CD4-positive, alpha-beta T cell (primary cell): ENCODE measurements at places on chromosomes 16 and 17. TPM values are rescaled to one million over a fixed set of nuclear protein-coding genes. Genes with fewer than 3 reads are reported as not detected.

The YWHAE gene
- total RNA-seq = 133 TPM

The RNF222 gene
- 1.2 TPM for total RNA-seq

The RAMP2 gene
- not detected for total RNA-seq

The TBC1D3D gene
- 8.0 TPM for total RNA-seq

The KDM8 gene
- total RNA-seq = 17.3 TPM

The ZNF48 gene
- 3.5 TPM for total RNA-seq

GRCh38 chr17:80122926-80123505 lies 21.6 kb downstream of the GAA start:
- no peak for DNase-seq

DNA sequence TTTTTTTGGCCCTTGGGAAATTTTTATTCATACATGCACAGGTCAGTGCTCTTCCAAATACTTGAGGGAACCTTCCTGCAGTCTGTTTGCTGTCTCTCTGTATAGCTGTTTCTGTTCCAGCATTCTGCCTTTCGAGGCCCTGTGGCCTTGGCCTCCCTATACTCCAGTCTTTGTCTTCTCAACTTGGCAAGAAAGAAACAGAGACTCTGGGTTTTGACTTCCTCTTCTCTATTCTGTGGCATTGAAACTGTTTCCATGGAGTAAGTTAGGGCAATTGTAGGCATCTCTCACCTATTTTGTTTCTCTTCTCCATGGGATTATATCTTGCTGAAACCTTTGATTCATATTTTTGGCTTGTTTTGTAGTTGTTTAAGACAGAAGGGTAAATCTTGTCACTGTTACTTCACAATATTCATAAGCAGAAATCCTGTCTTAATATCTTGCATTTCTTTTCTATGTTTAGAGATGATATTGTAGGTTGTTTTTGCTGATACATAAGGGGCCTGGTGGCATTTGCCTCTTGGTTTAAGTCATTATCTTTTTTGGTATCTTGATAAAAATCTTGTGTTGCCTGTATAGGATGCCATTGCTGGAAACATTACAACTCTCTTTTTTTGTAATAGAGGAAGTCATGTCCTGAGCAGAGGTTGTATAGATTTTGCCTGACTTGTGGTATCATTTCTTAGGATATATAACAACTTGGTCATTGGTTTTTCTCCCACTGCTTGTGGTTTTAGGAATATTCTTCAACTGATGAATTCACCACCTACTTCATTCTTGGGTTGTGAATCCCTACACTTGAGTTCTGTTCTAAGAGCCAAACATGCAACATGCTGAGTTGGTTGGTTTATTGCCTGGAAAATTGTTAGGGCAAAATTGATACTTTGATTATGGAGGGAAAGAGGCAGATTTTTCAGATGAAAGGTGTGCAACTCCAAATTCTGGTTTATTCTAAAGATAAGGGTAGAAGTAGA lies 168.6 kb downstream of the FTO start:
- no peak for DNase-seq

DNA sequence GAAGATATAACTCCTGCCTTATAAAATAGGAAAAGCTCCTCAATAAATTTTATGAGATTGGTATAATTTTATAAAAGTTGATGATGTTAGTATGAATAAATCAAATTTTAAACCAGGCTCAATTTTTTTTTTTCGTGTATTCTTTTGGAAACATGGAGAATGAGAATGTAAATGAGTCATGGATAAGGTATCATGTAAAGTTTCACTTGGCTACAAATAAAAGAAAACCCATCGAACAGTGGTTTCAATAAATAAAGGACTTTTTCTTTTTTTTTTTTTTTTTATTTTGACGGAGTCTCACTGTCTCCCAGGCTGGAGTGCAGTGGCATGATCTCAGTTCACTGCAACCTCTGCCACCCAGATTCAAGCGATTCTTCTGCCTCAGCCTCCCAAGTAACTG lies 67.3 kb downstream of the PHKB start:
- DNase-seq = no peak

GRCh38 chr17:44134752-44135568 lies 6.8 kb upstream of the HROB start:
- no peak for DNase-seq

- DNase-seq = no peak
Measured at GRCh38 chr16:129075-129474, 9.4 kb downstream of the NPRL3 start.

- no peak for DNase-seq
Measured at GRCh38 chr16:35510701-35511100, 2051.3 kb downstream of the TP53TG3F start.

DNA sequence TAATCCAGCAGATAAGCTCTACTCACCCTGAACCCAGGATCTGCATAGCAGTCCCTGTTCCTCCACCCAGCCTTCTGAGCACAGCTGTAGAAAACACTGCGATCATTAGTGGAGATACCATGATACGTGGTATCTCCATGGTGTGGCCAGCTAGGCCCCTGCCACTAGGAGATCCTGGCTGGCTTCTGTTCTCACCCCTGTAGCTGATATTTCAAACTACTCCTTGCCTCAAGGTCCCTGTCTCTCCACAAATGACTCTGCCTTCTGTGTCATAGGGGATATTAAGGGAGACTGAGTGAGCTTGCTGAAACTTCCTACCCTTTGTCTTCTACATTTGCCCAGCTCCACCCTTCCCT lies 44.3 kb downstream of the ERN1 start:
- no peak for DNase-seq

DNA sequence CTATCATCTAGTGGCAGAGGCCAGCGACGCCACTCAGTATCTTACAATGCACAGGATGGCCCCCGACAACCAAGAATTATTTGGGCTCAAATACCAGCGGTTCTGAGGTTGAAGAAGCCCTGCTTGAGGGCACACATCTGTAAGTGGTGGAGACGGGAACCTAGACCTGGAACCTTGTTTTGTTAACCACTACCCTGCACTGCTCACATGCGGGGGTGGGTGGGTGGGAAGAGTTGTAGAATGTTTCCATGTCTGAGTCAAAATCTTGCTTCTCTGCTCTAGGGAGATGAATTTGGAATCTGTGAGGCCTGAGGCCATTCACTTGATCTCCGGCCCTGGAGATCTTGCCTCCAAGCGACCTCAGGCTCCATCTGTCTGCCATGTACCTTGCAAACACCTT lies 44.1 kb downstream of the ABCC1 start:
- DNase-seq = no peak

DNA sequence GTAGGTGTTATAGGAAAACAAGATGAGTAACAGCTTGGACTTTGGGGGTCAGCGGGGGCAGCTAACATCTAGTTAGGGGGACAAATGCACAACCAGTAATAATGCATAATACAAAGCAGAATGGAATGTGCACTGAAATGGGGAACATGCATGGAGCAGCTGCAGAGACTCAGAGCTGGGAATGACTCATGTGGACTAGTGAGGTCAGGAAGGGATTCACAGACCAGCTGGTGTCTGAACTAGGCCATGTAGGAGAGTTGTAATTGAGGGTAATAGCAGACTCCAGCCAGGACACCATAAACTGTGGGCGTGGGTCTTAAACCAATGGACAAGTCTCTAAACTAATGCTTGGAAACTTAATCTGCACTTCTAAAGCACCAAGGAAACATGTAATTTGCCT lies 176.8 kb upstream of the ASIC2 start:
- DNase-seq = no peak

- DNase-seq = no peak
Measured at GRCh38 chr17:8557176-8557806, 73.2 kb downstream of the MYH10 start.
